ENCODE measurements at places on chromosomes 4 and X. TPM values are rescaled to one million over a fixed set of nuclear protein-coding genes. Genes with fewer than 3 reads are reported as not detected.

Gene FAM53A
- 2.8 TPM for total RNA-seq

Gene TMEM47
- total RNA-seq, result 28.0 TPM

Gene ARHGAP10
- 70.6 TPM for total RNA-seq

Gene OTUD6A
- total RNA-seq, result not detected

Gene SEPTIN6
- 12.6 TPM for total RNA-seq
